Caco-2 (cell line): ENCODE measurements at places on chromosomes 6 and 20. TPM values are rescaled to one million over a fixed set of nuclear protein-coding genes. Genes with fewer than 3 reads are reported as not detected.

- DNase-seq = no peak
Measured at GRCh38 chr6:2938004-2938631, 33.2 kb downstream of the SERPINB6 start.

DNA sequence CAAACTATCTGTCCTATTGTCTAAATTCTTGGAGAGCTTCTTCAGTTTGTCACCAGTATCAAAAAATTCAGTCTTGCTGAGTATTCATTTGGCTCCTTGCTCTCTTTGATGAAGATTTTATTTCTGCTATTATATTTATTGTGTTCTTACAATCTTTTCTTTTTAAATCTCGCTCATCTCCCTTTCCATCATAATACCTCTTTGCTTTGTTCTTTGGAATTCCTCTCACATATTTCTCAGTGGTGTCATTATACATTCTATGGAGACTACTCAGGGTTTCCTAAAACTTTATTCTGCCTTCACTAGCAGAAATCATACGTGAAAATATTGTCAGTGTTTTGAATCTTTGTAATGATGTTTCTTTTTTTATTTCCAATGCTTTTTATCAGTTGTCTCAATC lies 445.2 kb upstream of the ID4 start:
- DNase-seq = no peak

DNA sequence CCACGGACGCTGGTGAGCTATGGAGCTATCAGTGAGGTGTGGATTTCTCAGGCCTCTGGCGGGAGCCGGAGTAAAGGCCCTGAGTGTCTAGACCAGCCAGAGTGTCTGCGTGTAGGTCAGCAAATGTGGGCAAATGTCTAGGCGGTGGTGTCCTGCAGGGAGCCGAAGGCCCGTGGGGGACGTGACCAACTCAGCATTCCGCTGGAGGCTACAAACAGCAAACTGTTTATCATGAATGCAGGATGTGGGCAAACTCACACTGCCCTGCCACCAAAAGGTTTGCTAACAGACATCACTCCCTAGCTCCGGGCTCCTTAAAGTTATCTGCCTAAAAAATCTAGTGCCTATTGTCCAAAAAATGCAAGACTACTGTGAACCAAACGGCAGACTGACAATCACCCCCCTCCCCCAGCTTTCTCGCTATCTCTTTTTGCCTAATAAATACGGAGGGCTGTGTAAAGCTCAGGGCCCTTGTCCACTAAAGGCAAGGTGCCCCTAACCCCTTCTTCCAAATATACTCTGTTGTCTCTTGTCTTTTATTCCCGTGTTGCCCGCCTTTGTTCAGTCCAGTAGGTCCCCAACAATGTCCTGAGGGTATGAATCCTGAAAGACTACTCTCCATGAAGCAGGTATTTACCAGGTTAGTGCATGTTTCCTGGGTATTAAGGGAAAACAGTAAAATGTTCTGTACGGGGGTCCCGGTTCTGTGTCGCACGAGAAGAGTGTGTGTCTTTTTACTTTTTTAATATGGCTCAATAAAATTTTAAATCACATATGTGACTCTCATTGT lies 29.0 kb upstream of the AFDN start:
- DNase-seq = no peak

Gene SLC22A3
- total RNA-seq = 2.3 and 2.4 TPM in 2 replicates

Gene GNAS-AS1
- 4.2 and 5.1 TPM in 2 replicates for total RNA-seq

Gene GCM1
- 0.79 and 1.1 TPM in 2 replicates for total RNA-seq
